ENCODE measurements at places on chromosomes 13 and 19.

DNA sequence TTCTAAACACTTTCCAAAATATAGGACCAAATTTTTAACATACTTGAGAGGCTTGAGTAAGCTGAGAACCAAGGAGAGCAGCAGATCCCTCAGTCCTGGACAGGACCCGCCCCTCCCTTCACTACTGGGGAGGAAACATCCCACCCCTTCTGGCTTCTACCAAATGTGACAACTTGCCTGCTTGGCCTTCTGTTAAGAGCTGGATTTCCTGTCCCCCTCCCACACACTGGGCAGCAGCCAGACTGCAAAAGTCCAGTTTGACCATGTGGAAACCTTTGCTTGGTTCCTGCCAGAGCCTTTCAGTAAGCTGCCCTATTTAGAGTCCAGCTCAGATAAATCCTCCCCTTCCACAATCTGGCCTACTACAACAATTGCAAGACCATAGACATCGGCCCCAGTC lies 84.3 kb downstream of the FGF14 start:
- peak; percentile 71 for DNase-seq

GRCh38 chr13:44471686-44472085 lies 98.1 kb downstream of the SERP2 start:
- DNase-seq: no peak

DNA sequence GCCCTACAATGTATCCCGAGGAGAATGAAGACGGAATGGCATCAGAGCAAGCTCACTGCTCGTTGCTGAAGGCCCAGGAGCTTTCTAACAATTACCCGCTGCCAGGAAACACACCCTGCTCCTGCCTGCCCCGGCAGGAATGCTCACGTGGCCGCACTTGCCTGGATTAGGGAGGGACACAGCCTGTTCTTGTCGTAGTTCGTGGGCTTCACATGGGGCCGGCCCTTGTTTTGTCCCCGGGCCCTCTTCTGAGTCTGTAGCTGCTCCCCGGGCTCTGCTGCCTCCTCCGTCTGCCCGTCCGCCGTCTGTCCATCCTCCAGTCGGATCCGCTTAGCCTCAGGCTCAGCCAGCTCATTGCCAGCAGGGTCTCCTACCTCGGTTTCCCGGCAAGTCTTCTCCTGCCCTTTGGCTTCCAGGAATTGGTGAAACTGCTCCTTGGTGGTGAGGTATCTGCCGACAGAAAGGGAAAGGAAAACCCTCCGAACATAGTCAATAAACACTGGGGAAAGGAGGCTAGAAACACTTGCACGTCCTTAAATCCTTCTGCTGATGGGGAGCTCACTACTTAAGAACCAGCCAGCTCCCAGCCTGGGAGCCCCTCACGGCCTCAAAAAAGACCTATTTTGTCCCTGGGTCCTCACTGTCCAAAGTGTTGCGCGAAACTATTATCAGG lies 941 bp downstream of the DUS3L start:
- no peak for DNase-seq

- DNase-seq: no peak
Observed at GRCh38 chr13:98188544-98189166, 11.6 kb upstream of the RNF113B start.

DNA sequence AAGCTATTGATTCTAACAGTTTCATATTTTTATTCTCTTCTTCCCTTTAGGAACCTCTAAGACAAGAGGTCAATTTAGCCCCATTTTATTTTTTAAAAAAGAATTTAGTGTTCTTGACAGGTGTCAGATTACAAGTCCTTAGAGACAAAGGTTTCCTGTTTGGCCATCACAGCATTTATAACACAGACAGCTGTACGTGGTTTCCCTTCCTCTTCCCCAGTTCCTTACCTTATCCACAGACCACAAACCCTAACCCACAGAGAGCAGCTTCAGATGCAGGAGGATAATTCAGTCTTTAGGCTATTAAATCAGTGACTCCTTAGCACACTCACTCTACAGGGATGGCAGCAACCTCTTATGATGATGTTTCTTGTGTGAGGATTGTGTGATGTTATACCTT lies 1210.1 kb downstream of the DIAPH3 start:
- no peak for DNase-seq

Data from mucosa of gallbladder (tissue), 1 donor.